Kidney (tissue), 22 donors: ENCODE measurements at places on chromosomes 5 and 9. TPM values are rescaled to one million over a fixed set of nuclear protein-coding genes. Genes with fewer than 3 reads are reported as not detected.

RNF20 gene
- 43.2 TPM for total RNA-seq

ASPN gene
- 1.5 TPM for total RNA-seq

GRCh38 chr9:113484258-113484730 lies 20.8 kb downstream of the RGS3 start:
- H3K27ac ChIP-seq: no peak overlapping the region
- H3K27me3 ChIP-seq: no peaks in the 10 kb centered on the region
- no peak overlapping the region for H3K4me3 ChIP-seq
- H3K4me1 ChIP-seq: no peaks in the 10 kb centered on the region
- no peaks in the 10 kb centered on the region for H3K36me3 ChIP-seq
- no peak for DNase-seq

DNA sequence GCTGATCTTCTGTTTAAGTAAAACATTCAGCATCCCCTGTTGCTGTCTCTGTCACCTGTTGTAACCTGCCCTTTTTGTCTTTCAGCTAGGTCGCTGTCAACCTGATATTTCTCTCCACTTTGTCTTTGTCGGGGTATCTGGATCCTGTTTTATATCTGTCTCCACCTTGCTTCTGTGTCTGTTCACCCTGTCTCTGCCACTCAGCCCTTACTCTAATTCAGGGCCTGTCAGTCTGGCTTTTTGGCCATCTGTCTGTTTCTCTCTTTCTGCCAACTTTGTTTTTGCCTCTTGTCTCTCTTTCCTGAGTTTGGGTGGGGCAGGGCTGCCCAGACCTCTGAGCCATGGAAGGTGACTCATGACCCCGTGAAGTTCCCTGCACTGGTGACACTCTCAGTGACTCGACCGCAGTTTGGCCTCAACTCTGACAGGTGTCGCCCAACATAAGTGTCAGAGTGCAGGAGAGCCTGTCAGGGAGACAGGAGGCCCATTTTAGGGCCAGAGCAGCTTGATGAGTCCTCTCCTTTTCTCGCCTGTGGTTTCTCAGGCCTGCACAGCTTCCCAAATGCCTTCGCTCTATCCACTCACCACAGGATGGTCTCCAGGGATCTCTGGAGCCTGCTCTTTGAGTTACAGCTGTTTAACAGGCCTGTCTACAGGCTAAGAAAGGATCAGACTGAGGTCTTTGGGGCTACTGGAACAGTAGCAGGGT lies 868 bp downstream of the ZBTB43 start:
- peak overlapping the region; percentile 97 for H3K4me3 ChIP-seq
- DNase-seq: peak; percentile 49
- peak overlapping the region; percentile 86 for H3K27ac ChIP-seq
- peaks cover 9% of the 10 kb centered on the region for H3K4me1 ChIP-seq
- H3K27me3 ChIP-seq: no peaks in the 10 kb centered on the region

DNA sequence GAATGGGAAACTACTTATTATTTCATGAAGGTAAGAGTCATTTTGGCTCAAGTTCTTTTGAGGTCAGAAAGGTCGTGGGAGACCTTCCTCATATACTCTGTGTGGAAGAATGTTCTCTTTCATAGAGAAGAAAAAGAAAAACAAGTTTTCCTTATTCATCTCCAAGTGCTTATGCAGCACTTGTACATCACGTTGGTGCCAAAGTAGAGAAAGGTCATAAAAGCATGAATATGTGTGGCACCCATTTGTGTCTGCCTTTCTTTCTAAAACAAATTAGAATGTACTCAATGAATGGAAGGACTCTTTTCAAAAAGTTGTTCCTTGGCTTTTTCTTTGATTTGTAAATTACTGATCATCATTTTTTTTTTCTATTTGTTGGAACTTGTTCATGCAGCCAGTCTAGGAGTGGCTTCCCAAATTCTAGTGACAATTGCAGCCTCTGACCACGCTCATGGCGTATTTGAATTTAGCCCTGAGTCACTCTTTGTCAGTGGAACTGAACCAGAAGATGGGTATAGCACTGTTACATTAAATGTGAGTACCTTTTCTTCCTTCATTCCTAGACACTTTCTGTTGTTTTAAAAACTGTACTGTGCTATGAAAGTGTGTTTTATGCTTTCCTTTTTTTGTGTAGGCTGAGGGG lies 122.4 kb downstream of the ADGRV1 start:
- no peak overlapping the region for H3K4me3 ChIP-seq
- no peak for DNase-seq
- no peak overlapping the region for H3K27ac ChIP-seq

DNA sequence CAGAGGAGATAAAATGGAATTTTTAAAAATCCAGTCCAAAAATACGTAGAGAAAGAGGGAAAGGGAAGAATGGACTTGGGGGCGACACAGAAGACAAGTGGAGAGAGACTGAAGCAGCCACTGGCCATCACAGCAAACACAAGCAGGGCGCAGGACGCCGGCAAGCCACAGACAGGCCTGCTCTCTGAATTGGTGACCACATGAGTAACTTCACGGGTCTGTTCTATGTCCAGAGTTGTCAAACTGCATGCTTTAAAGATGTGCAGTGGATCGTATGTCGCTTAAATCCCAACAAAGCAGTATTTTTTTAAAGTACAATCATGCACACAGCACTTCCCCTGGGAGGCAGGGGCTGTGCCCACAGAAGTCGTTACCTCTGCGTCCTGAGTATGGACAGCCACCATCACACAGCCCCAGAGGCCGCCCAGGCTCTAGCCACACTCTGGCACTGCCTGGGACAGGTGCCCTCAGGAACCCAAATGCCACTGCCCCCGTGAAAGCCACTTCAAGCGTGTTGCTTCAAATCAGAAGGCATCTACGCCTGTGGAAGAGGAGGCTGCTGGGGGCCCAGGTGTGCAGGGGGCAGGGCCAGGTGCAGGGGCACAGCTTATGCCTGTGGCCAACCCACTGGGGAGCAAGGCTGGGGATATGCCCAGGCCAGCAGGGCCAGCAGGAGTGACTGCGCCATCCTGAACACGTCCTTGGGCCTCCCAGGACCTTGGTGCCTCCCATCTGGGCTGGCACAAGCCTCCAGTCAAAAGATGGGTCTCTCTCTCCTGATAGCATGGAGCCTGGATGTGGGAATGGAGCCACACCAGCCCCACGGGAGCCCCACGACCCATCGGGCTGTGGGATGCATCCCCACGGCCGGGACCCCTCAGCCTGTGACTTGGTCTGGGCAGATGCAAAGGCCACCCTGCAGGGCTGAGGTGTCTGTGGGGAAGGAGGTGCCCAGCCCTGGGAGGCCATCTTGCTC lies 5.9 kb upstream of the LRRC14B start:
- no peaks in the 10 kb centered on the region for H3K27me3 ChIP-seq
- no peak overlapping the region for H3K4me3 ChIP-seq
- H3K4me1 ChIP-seq: peaks cover 10% of the 10 kb centered on the region
- H3K27ac ChIP-seq: no peak overlapping the region
- no peaks in the 10 kb centered on the region for H3K36me3 ChIP-seq

GRCh38 chr5:9820691-9821449 lies 190.7 kb upstream of the TAS2R1 start:
- no peaks in the 10 kb centered on the region for H3K36me3 ChIP-seq
- H3K4me3 ChIP-seq: no peak overlapping the region
- H3K27me3 ChIP-seq: no peaks in the 10 kb centered on the region
- H3K4me1 ChIP-seq: no peaks in the 10 kb centered on the region

- no peaks in the 10 kb centered on the region for H3K27me3 ChIP-seq
- no peaks in the 10 kb centered on the region for H3K4me1 ChIP-seq
- H3K4me3 ChIP-seq: no peak overlapping the region
- no peak overlapping the region for H3K27ac ChIP-seq
Observed at GRCh38 chr9:82406456-82407085, 418.0 kb downstream of the SPATA31D1 start.

GRCh38 chr5:111488353-111488752 lies 24.0 kb downstream of the STARD4 start:
- no peak for DNase-seq
- H3K27ac ChIP-seq: no peak overlapping the region
- no peaks in the 10 kb centered on the region for H3K27me3 ChIP-seq
- H3K4me1 ChIP-seq: no peaks in the 10 kb centered on the region
- no peak overlapping the region for H3K4me3 ChIP-seq

DNA sequence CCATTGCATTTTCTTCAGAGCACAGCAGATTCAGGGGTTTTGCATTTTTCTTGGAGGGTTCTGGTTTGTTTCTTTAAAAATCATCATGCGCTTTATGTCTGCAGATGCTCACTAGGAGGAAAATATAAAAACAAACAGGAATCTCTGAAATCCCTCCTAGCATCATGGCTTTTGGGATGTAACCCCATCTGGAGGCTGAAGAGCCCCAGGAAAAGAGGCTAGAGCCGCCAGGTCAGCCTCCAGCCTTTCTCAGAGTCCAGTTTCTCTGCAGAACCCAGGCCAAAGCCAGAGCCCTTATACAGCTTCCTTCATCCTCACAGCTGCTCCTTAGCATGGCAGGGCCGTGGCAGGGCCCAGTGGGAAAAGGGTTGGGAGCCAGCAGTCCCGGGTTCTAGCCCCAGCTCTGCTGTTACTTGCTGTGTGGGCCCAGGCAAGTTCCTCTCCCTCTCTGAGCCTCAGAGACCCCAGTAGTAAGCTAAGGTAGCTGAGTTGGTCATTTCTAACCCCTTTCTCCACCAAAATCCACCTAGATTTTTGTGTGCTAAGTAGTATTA lies 62.1 kb downstream of the PAX5 start:
- H3K36me3 ChIP-seq: no peaks in the 10 kb centered on the region
- DNase-seq: no peak
- H3K4me1 ChIP-seq: no peaks in the 10 kb centered on the region
- H3K27ac ChIP-seq: no peak overlapping the region
- H3K27me3 ChIP-seq: no peaks in the 10 kb centered on the region
